GDM1 (cell line): ENCODE measurements at places on chromosomes 3 and 15.

GRCh38 chr3:188326968-188327367, 173.0 kb downstream of the LPP start:
- DNase-seq = no peak

- no peak for DNase-seq
These were observed 53.9 kb downstream of the RLBP1 start for GRCh38 chr15:89167267-89168176.

GRCh38 chr15:65867244-65867643, 2.0 kb upstream of the RAB11A start:
- DNase-seq = no peak

GRCh38 chr3:72538070-72538745, 310.0 kb downstream of the SHQ1 start:
- no peak for DNase-seq

GRCh38 chr3:134087060-134087974, 57.6 kb upstream of the SLCO2A1 start:
- DNase-seq = no peak

DNA sequence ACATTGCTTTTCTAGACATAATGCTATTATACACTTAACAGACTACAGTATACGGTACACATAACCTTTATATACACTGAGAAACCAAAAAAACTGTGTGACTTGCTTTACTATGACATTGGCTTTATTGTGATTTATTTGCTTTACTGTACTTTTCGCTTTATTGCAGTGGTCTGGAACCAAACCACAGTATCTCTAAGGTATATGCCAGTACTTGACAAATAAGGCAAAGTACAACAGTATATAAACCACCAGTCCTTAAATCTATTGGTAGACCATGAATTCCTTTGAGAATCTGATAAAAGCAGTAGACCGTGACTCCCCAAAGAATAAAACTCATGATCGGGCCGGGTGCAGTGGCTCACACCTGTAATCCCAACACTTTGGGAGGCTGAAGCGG, 50.3 kb downstream of the HERC1 start:
- no peak for DNase-seq

- no peak for DNase-seq
These were observed 10.7 kb upstream of the DHX36 start for GRCh38 chr3:154334973-154335420.

DNA sequence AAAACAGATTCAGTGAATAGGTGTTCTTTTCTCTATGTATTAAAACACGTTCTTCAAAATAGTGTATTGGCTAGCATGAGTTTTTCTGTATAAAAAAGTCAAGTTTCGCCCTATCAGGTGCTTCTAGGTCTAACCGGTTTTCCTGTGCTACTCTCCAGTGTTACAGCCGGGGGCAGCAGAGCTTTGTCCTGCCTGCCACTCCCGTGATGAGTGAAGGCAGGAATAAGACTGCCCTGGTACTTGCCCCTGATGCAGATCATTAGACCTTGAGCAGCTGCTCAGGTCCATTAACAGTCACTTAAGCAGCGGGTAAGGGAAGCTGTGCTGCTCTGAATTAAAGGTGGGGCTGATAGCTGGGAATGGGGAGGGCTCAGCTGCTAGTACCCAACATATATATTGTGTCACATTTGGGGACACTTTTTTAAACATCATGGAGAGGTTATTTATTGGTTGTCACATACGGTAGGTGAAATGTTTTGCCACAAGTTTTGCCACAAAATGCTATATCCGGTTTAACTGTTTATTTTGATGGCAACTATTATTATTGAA, 1.3 kb upstream of the UNC13C start:
- DNase-seq = peak; percentile 75

DNA sequence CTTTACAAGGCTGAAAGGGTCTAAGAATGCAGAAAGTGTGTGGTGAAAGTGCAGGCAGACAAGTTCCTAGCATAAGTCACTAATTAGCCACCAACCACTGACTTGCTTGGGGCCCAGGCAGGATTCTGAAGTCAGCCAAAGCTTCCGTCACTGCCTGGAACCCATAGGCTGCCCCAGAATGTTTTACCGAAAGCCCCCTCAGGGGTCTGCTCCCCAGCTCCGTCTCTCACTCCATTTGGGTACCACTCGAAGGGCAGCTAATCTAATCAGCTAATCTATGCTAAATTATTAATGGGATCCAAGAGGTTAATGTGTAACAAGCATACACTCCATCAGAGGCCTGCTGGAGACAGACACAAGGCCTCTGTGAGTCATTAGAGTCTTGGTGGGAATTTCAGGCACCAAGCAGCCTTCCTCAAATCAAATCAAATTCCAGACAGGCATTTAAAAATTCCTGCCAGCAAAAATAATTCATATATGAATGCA, 13.2 kb downstream of the ADAMTS9 start:
- DNase-seq = no peak

DNA sequence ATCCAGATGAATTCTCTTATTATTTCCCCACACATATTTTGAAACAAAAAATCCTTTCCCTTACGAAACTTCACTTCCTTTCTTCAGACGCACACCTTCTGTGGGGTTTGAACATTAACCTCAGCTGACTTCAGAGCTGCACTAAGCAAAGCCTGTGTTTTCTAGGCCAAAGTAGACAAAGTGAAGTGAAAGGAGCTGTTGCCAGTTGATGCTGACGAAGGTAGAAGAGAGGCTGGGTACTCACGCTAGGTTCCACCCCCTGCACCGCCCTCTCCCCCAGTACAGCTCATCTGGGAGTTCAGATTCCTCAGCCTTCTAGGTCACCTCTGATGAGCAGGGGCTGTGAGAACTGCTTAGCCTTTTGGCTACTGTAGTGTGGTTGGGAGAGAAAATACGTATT, 24.1 kb downstream of the DUT start:
- DNase-seq = no peak

DNA sequence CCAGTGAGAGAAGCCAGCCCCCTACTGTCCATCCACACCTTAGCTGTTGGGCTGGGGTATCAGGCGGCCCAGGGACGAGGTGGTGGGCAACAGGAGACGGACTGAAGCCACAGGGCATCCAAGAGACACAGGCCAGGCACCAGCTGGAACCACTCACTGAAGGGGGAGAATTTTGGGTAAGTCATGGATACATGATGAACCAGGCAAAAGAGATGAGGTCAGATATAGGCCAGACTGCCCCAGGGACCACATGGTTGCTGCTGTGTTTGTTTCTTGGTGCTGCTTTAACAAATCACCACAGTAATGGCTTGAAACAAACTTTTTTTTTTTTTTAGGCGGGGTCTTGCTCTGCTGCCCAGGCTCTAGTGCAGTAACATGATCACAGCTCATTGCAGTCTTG, 66.4 kb downstream of the SEMA5B start:
- no peak for DNase-seq

DNA sequence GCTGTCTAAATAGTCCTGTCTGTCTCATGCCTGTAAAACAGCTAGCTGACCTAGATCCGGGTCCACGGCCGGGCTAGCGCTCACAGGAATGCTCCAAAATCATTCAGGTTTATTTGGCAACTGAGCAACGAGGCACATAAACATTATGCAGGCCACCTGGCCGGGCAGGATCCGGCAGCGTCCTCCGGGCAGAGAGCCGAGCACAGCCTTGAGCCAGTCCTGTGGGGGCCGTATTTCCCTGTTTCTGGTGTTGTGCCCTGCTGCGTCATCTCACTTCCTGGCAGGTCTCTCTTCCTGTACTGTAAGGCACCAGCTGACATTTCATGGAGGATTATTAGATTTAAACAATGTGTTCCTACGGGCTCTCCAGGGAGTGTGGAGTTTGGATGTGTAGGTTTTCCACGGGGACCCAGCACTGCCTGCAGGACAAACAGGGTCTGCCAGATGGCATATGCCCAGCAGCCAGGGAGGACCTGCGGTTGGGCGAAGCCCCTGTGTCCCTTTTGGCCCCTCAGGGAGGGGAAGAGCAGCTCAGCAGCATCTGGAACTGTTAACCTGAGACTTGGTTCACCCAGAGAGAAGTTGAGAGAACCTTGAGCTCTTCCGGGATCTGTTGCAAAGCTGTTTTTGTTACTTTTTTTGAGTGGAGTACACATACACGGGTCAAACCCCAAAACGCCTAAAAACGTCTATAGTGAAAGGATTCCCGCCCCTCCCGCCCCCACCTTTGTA, 16.6 kb upstream of the LRRK1 start:
- DNase-seq = no peak

DNA sequence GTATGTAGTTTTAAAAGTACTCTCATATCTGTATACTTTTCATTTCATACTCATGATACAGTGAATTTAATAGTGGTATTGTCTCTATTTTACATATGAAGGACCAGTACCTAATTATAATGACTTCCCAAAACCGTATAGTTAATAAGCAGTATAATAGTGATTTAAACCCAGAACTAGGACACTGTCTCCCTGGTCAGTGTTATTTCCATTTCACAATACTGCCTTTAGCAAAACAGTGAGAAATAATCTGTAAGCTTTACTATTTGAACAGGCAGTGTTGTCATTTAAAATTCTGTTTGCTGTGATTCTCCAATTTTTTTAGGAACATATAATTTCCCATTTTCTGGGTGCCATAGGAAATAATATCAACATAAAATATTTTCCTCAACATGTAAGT, 116.2 kb downstream of the TCF12 start:
- no peak for DNase-seq

DNA sequence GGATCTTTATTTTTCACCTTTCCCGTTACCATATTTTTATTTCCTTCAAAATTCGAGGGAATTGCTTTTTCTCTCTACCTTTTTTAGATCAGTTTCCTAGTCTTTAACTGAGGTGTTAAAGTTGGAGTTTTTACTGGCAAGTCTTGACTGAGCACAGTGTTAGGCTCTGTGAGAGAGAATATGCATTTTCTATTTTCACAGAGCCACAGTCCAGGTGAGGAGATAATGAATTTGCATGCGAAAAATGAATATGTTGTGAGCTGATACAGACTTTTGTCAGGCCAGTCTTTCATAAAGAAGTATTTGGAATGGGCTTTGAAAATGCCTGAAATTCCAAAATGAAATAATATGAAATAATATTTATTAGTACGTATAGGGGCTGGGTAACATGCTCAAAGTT, 31.9 kb downstream of the MME start:
- no peak for DNase-seq

DNA sequence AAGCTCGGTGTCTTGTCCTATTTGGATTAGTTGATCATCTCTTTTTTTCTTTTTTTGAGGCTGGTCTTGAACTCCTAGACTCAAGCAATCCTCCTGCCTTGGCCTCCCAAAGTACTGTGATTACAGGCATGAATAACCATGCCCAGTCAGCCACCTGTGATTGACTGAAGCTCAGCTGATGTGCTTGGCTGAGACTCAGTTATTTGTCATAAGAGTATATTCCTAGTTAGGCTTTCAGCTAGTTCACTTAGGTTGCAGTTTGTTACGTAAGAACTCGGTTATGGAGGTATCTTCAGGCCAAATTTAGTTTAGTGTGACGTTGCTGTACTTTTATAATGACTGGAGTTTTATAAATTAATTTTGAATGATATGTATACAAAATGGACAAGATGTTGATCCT, 365.0 kb downstream of the SV2B start:
- no peak for DNase-seq

DNA sequence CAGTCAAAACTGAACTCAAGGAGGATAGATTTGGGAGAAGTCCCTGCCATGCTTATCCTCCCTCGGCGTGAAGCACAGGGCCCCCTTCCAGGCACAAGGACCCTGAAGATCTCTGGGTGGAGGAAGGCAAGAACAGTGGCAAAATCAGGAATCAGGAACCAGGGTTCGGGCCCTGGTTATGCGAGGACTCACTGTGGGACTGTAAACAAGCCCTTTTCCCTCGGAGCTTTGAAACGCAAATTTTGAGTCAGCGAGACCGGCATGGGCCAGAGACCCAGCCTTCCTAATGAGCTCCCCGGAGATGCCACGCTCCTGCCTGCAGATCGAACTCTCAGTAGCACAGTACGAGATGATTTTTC, 70.1 kb downstream of the SLC12A8 start:
- no peak for DNase-seq

DNA sequence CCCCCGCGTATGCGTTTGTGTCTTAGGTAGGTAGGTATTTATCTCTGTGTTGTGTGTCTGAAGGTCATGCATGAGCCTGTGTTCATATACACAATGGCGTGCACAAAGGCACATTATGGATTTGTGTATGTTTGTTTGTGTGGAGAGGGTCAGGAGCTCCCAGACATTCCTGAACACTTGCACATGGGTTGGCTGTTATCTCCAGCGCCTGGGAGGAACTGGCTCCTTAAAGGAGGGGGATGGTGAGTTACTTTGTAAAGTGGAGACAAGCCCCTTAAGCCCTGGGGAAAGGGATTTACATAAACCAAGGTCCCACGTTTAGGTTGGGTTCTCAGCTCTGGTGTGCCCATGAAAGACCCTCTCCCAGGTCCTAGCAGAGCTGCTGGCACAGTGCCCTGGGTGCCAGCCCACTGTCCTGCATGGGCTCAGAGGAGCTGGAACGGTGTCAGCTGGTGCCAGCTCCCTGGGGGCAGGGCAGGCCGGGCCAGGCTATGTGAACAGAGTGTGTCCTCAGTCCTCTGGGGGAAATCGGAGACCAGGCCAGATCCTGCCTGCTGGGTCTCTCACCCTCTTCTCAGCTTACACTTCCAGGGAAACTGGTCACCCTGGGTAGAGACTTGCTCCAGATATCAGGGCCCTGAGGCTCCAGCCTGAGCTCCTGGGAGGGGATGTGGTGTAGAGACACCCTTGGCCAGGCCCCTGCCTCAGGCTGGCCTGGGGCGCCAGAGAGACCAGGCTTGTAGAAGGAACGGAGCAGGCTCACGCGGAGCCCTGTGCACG, 25.1 kb downstream of the SNX33 start:
- DNase-seq = no peak

DNA sequence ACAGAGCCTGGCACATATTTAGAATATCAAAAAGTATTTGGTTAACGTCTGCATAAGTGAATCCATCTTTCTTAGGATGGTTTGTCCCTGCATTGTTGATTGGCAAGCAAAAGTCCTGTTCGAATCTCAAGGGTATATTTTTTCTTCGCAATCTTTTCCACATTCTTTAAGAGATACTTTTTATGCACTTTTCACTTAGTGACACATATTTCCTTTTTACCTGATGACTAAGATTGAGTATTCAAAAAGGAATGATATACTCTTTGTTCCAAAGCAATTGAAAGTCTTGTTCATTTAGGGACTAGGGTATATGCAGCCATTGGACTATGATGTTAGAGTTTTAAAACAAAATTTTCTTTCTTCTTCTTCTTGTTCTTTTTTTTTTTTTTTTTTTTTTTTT, 349.9 kb downstream of the NLGN1 start:
- DNase-seq = no peak

GRCh38 chr3:73580343-73580742, 44.4 kb downstream of the PDZRN3 start:
- no peak for DNase-seq

GRCh38 chr15:88725305-88726210, 77.7 kb upstream of the ACAN start:
- DNase-seq = no peak

DNA sequence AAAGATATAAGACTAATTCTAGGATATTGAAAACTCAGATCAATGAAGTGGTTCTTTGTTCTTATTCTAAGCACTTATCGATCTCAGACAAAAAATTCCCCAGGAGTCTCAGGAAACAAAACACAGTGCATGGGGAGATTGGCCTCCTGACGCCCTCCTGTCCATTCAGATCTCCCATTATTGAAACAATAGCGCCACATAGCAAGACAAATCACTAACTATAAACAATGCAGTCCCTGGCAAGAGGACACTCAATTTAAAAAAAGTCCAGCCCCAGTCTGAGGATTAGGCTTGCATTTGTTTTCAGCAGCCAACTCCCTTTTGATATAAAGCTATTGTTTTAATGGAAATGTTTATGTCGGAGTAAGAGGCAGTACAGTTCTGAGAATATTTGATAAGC, 528.2 kb downstream of the GABRG3 start:
- no peak for DNase-seq
